Vein endothelial cell (primary cell): ENCODE measurements at places on chromosomes 12 and 14. TPM values are rescaled to one million over a fixed set of nuclear protein-coding genes. Genes with fewer than 3 reads are reported as not detected.

SLC38A4 gene
- 0.19 and 0.33 TPM in 2 replicates for total RNA-seq

TAPBPL gene
- 8.2 and 9.3 TPM in 2 replicates for total RNA-seq

CISTR gene
- not detected in 2 replicates for total RNA-seq

ABCD2 gene
- not detected in 2 replicates for total RNA-seq

AACS gene
- total RNA-seq = 18.9 and 19.0 TPM in 2 replicates

KIF26A gene
- total RNA-seq = 8.2 and 14.6 TPM in 2 replicates

CLEC4D gene
- total RNA-seq = not detected in 2 replicates

OXA1L gene
- 84.1 and 96.4 TPM in 2 replicates for total RNA-seq

IFNG-AS1 gene
- not detected in 2 replicates for total RNA-seq
